ENCODE measurements at places on chromosomes 7 and 10. TPM values are rescaled to one million over a fixed set of nuclear protein-coding genes. Genes with fewer than 3 reads are reported as not detected.
A peak's percentile ranks its signal among the peaks of the same experiment; 100 is the strongest.

- no peak for DNase-seq
These were observed 73.1 kb downstream of the CLEC2L start for GRCh38 chr7:139596626-139597025.

- DNase-seq = no peak
These were observed 27.2 kb downstream of the CHST15 start for GRCh38 chr10:124066126-124066700.

GRCh38 chr7:103447073-103447960, 1.3 kb upstream of the SLC26A5 start:
- DNase-seq = peak; percentile 32

DNA sequence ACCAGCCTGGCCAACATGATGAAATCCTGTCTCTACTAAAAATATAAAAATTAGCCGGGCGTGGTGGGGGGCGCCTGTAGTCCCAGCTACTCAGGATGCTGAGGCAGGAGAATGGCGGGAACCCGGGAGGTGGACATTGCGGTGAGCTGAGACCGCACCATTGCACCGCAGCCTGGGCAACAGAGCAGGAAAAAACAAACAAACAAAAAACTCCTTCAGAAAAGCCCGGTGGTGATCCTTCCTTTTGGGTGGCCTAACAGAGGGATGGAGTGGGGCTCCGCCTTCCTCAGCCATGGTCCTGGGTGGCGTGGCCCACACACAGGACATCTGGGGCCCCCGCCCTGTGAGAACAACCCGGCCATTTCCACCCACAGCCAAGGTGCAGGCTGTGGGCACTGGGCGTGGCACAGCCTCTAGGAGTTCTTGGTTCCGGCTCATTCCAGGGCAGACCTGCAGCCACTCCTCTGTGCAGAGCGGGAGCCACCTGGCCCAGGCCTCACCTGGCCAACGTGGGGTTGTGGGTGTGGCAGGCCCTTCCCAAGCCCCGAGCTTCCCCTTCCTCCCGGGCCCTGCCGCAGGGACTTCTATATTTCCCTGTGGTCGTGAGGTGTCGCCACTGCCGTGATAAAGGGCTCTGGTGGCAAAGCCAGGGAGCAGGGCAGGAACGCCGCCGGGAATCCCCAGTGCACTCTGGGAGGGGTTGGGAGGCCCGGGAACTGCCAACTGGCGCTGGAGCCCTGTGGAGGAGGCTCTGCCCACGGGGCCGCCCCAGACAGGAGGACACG, 37.6 kb downstream of the GET4 start:
- DNase-seq = no peak

DNA sequence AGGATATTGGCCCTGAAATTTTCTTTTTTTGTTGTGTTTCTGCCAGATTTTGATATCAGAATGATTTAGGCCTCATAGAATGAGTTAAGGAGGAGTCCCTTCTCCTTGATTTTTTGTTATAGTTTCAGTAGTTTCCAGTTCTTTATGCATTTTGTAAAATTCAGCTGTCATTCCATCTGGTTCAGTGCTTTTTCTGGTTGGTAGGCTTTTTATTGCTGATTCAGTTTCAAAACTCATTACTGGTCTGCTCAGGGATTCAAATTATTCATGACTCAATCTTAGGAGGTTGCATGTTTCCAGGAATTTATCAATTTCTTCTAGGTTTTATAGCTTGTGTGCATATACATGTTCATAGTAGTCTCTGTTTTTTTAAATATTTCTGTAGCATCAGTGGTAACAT, 10.1 kb upstream of the TMEM196 start:
- DNase-seq = no peak

GRCh38 chr10:110872145-110872983, 636 bp downstream of the PDCD4 start:
- peak; percentile 33 for DNase-seq

DNA sequence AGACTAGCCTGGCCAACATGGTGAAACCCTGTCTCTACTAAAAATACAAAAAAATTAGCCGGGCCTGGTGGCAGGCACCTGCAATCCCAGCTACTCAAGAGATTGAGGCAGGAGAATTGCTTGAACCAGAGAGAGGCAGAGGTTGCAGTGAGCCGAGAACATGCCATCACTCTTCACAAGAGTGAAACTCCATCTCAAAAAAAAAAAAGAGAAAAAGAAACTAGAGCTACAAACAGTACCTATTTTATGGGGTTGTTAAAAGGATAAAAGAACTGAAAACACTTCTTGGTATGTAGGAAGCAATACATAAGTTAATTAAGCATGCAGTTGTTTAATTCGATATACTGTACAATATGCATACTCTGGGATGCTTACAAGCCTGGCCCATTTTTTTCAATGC, 216.9 kb downstream of the SORCS1 start:
- DNase-seq = no peak

- no peak for DNase-seq
These were observed 57.7 kb upstream of the ZNF138 start for GRCh38 chr7:64736575-64736974.

DNA sequence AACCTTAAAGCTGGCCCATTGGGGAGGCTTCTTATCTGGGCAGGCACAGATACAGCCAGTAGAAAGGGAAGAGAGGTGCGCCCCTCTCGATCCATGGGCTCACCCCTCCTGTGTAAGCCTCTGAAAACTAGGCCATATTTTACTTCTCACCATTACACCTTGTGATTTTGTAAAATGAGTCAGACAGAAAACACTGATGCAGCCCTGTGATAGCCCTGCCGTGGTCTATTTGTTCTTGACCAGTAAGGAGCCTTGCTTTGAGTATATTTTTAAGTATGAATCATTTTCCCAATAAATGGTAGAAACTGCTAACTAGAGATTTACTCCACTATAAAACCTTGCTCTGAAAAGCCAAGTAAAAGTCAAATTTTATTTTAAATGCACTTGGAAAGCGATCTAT, 329.8 kb upstream of the MBL2 start:
- no peak for DNase-seq

- DNase-seq = no peak
These were observed 1.9 kb upstream of the ARHGAP22 start for GRCh38 chr10:48606530-48607355.

DNA sequence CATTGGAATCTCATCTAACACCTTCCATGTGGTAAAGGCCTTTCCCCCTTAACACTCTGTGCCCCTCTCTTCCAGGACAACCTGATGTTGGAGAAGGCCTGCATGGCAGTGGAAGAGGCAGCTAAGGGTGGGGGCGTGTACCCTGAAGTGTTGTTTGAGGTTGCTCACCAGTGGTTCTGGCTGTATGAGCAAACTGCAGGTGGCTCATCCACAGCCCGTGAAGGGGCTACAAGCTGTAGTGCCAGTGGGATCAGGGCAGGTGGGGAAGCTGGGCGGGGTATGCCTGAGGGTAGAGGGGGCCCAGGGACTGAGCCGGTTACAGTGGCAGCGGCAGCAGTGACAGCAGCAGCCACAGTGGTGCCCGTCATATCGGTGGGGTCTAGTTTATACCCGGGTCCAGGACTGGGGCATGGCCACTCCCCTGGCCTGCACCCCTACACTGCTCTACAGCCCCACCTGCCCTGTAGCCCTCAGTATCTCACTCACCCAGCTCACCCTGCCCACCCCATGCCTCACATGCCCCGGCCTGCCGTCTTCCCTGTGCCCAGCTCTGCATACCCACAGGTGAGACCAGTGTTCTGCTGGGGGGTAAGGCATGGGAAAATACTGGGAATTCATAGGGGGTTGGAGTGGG, 12.4 kb downstream of the NDST2 start:
- DNase-seq = no peak

DNA sequence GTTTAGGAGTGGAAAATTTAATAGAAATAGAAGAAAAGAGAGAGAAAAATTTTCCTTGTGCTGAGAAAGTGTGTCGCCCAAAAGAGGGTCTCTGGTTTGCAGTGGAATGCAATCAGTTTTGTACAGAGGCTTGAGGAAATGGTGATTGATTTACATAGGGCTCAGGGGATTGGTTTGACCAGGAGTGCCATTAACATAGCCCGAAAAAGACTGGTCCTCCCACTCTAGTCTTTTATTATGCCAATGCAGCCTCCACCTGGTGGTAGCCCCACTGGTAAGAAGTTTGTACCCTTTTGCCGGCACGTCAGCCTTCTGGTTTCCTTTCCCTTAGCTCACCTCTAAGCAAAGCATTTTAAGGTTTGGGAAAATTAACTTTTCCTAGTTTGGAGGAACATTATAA, 885.3 kb downstream of the XPNPEP1 start:
- DNase-seq = no peak

DNA sequence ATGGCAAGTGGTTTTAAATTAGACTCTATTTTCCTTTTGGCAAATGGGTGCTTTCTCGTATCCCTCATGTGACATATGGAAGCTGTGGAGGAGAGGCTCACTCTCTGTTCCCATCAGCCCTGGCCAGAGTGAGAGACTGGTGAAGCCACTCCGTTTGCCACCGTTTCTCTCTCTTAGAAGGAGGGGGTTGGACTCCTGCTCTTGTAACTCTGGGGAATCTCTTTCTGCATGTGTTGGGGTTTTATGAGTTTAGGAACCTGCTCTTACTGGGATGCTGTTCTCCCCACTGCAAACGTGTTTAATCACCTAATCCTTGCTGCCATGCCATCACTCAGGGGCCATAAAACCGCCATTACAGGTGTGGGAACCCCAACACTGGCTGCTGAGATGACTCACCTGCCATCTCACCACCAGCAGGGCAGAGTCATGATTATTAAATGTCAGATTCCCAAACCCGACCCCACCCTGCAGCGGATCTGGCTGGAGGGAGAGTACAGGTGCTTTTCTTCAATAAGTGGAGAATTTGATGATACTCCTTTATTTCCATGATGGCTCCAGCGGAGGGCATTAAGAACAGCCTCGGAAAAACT, 103.2 kb downstream of the ADCY1 start:
- DNase-seq = no peak

DNA sequence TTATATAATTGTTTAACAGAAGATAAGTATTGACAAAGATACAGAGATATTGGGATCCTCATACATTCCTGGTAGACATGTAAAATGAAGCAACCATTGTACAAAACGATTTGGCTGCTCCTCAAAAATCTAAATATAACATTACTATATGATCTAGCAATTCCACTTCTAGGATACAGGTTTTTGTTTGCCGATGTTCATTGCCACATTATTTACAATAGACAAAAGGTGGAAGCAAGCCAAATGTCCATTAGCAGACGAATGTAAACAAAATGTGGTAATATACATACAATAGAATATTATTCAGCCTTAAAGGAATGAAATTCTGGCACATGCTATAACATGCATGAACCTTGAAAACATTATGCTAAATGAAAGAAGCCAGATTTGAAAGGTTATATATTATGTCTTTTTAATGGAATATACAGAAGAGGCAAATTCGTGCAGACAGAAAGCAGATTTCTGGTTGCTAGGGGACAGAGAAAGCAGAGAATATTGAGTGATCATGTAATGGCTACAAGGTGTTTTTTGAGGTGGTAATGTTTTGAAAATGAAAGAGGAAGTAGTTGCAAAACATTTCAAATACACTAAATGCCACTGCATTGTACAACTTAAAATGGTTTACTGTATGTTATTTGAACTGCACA, 44.9 kb downstream of the POLR1F start:
- DNase-seq = no peak

DNA sequence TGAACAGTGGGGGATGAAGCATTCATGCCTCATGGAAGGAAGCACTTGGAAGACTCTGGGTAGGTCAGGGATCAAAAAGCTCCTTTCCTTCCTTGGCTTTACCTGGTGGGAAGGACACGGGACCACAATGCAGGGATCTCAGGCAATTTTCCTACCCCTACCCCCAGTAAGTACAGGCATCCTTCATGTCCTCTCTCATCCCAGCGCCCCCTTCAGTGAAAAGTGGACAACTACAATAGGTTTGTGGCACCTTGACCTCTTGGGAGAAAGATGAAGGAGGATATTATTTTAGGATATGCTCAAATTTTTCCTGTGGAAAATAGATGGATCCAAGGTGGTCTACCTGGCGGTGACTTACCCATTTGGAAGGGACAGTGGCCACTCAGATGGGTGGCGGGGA, 16.5 kb downstream of the AFAP1L2 start:
- no peak for DNase-seq

GRCh38 chr7:141551782-141552181, 572 bp downstream of the AGK start:
- no peak for DNase-seq

DNA sequence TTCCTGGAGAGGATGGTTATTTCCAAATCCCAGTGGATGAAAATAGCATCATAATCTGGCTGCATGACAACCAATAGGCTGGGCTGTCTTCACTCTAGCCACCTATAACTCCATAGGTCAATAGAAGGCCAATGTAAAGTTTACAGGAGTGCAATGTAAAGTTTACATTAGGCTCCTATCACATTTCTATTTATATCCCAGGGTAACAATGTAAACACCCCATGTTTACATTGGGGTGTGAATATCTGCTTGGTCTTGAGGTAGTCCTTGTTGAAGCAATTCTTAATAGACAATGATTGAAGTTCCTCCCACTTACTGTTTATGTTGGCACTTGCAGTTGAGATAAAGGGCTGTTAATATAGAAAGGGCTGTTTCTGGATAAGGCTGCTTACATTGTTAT, 21.5 kb downstream of the CH25H start:
- DNase-seq = no peak

DNA sequence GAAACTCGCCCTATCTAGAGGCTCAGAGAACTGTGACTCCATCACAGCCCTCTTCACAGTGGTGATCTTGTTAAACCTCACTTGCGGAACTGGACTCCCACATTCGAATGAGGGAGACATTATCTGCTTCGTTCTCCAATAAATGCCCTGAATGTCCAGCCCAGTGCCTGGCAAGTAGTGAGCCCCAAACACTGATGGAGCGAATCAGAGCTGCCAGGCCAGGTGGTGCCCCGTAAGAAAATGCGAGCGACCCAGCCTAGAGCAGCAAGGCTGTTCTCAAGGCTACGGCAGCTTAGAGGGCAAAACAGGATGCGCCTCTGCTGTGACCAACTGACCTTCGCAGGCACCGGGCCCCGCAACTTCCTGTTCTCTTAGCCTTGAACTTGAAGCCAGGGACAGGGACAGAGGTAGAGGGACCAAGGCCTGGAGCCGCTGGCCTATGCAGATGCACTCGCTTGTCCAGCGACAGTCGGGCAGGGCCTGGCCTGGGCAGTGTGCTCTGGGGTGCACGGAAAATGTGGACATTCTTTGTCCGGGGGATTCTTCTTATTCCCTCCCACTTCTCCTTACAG, 217.6 kb downstream of the TCERG1L start:
- no peak for DNase-seq

DNA sequence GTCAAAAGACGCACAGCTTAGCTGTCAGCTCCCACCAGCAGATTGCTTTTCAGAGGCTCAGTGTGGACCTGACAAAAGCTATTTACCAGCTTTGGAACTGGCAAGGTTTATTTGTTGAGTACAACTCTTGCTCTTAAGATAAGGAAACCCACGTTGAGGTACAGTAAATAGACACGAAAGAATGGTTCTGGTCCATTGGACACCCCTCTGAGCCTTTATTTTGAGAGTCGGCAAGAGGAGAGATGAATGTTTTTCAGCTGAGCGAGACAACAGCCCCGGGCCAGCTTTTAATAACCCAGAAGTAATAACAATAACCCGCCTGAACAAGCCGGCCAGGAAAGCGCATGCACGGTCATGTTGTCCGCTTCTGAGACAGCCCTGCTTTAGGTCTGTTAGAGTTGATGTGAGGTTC, 49.0 kb downstream of the WNT2 start:
- no peak for DNase-seq

Gene MEIG1
- total RNA-seq = not detected

Gene MACC1
- not detected for total RNA-seq

Gene PTPRN2
- 3.4 TPM for total RNA-seq

Gene RNF133
- 0.51 TPM for total RNA-seq

Gene ZNF727
- total RNA-seq = 0.13 TPM

Gene ACADSB
- 4.6 TPM for total RNA-seq

Gene GUSB
- total RNA-seq = 37.7 TPM

All from dermis microvascular lymphatic vessel endothelial cell (primary cell).